ENCODE measurements at places on chromosomes 2 and 18.

DNA sequence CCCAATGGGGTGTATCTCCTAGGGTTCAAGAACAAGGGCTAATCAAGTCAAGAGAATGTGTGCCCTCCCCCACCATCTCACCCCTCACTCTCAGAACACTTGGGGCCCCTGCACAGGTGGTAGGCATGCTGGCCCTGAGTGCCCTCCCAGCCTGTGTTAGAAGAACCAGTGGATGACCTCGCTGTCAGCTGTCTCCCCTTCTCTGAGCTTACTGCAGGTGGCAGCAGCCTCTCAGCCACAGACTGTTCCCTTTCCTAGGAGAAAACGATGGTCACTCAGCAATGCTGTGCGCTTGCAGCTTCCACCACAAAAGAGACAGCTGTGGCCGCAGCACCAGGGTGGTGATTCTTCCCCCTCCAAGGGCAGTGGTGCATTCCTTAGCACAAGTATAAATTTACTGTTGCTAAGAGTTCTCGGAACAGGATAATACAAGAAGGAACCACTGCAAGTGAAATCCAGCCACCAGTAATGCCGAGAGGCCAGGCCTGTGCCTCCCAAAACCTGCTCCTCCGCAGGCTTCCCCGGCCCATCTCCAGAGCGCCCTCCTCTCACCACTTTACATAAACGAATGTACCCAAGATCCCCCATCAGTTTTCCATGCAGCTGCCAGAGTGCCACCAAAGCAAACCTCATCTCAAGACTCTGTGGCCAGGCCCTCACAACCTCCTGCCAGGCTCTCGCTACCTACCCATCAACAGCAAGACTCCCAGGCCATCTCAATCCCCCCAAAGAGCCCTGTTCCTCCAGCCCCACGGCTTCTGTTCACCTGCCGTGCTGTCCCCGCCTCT is 935 bp upstream of the RAMP1 start:
- peak; percentile 79 for DNase-seq

DNA sequence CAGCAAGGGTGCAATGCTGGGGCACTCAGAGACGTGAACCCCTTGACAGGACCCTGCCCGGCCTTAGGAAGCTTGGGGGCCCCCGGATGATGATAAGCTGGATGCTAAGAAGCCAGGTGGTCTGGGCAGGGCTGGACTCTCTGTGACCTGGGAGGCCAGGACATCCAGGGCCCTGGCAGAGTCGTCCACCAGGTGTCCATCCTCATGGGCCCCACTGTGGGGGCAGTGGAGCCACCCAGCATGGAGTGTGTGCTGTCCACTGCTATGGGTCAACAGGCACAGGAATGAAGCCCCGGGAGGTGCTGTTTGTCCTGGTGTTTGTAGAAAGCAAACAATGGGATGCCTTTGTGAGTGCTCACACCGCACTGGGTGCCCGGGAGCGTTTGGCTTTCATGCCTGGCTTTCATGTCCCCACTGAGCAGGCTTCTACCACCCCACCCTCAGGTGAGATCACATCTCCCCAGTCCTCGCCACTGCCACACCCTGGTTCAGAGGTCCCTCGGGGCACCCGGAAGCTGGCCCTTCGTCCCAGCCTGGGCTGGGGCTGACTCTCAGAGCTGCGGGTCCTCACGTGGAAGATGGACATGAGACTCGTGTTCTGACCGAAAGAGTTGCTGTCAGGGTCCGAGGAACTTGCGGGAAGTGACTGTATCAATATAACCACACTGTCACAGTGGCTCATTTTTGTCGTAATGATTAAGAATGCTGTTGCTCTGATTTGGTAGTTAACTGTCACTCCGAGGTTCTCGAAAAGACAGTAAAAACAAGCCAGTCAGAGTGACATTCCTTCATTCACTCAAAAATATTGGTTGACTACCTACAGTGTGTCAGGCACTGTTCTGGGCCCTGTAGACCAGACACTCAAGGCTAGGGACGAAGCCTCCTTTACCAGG is 53.3 kb downstream of the INHBB start:
- DNase-seq = no peak

DNA sequence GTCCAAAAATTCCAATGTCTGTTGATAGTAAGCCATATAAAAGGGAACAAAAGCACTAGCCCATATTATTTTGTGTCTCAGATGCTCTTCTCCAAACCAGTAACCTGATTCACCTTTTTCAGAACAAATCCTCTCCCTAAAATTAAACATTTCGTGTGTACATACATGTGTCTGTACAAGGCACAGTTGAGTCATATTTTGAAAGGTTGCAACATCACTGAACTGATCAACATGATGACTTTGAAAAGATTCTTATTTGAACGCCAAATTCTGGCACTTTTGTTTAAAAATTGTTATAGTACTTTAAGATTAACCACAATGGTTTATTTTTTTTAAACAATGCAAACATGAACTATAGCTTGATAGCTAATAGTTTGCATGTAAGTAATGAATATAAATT is 102.5 kb downstream of the RIT2 start:
- DNase-seq = no peak

GRCh38 chr2:22807872-22808271 is 577.1 kb upstream of the KLHL29 start:
- no peak for DNase-seq

GRCh38 chr18:11520536-11520935 is 88.9 kb upstream of the SLC35G4 start:
- no peak for DNase-seq

- DNase-seq = peak; percentile 74
These were observed 108.7 kb upstream of the HDAC4 start for GRCh38 chr2:239509373-239510143.

GRCh38 chr2:157364257-157364974 is 38.8 kb upstream of the ERMN start:
- no peak for DNase-seq

Measured in suppressor macrophage treated with lipopolysaccharide for 1 hour (primary cell).